ENCODE measurements at places on chromosomes 3 and 15.

DNA sequence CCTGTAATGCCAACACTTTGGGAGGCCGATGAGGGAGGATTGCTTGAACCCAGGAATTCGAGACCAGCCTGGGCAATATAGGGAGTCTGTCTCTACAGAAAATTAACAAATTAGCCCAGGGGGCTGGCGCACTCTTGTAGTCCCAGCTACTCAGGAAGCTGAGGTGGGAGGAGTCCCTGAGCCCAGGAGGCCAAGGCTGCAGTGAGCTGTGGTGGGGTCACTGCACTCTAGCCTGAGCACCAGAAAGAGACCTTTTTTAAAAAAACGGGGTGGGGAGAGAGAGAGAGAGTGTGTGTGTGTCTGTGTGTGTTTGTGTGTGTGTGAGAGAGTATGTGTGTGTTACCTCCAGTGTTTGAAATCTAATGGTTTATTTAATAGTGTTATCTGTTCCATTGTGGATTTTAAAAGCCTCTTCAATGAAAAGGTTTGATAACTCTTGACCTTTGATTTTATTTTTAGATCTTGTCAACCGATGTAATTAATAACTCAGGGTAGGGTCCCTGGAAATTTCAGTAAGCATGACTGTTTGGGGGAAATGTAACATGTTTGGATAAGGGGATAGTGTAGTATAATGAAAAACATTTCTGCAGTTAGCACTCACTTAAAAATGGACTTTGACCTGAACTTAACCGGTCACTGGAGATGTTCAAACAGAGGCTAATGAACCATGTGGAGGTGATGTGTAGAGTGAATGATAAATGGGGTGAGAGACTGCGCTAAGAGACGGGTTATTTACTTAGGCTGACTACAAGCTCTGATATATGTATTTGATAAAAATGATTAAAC is 29.7 kb downstream of the LRCH3 start:
- no peak for DNase-seq

- no peak for DNase-seq
These were observed 139.5 kb downstream of the TJP1 start for GRCh38 chr15:29682781-29683180.

- DNase-seq, result no peak
These were observed 1.3 kb upstream of the INSYN1 start for GRCh38 chr15:73754461-73754860.

DNA sequence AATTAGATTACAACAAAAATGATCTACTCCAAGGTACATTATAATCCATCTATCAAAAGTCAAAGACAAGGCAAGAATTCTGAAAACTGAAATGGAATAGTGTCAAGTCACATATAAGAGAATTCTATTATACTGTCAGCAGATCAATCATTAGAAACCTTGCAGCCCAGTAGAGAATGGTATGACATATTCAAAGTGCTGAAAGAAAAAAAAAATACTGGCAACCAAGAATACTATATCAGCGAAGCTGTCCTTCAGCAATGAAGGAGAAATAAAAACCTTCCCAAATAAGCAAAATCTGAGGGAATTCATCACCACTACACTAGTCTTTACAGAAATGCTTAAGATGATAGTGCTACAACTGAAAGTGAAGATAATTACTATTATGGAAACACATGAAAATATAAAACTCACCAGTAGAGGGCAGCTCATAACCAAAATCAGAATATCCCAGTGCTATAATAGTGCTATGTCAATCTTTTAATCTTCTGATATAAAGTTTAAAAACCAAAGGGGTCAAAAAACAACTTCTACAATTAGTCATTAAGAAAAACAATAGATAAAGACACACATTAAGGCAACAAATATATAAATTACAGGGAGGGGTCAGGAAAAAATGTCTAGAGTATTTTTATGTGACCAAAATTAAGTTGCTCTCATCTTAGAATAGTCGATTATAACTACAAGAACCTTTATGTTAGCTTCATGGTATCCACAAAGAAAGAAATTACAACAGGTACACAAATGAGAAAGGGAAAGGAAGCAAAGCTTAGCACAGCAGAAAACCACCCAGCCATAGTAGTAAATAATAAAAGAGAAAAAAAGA is 190.7 kb upstream of the CNTN6 start:
- no peak for DNase-seq

DNA sequence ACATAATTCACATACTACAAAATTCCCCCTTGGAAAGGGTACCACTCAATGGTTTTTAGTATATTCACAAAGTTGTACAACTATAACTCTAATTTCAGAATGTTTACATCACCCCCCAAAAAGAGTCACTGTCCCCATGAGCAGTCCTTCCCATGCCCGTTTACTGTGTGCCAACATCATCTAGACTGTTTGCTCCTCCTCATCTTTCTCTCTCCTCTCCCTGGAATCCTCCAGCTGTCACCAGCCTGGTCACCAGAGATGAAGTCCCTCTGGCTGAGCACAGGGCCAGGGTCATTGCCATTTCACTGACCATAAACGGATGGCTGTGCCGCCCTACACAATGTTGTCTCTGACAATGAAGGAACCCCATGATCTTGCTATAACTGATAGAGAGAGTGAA is 45.2 kb downstream of the C2CD4B start:
- DNase-seq, result no peak

DNA sequence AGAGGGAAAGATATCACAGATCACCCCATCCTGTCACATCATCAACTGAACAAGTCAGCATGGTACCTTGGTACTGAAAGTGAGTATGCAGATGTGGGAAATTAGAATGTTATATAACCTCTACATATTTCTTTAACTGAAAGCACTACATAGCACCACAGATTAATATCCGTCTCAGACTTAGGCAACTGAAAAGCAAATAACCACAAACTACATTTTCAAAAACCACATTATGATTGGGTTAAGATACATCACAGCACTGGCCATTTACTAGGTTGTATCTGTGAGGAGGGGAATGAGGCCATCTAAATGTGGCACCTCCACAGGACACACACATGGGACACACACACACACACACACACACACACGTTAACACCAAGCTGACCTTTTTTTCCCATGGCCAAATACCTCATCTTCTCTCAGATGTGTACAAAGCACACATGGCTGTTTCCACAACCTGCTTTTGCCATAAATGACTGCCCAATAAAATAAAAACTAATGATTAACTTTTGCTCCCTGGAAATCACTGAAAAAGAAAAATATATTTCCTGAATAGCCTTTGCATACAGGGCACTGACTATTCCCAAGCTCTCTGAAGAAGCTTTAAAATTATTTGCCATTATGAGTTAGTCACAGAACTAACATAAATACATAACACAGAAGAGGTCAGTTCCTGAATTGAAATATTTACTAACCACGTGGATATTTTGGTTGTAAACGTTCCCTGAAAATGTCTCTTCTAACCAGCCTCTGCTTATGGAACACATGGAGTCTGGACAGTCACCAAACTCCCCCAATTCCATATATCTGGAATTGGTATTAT is 60.1 kb downstream of the SUMF1 start:
- DNase-seq, result no peak

- DNase-seq, result no peak
These were observed 10.9 kb downstream of the SEMA3G start for GRCh38 chr3:52433996-52434479.

Data from vagina (tissue), 2 donors.